ENCODE measurements at places on chromosomes 16 and 17.

- DNase-seq = no peak
These were observed 33.7 kb downstream of the HOXB1 start for GRCh38 chr17:48497103-48497502.

DNA sequence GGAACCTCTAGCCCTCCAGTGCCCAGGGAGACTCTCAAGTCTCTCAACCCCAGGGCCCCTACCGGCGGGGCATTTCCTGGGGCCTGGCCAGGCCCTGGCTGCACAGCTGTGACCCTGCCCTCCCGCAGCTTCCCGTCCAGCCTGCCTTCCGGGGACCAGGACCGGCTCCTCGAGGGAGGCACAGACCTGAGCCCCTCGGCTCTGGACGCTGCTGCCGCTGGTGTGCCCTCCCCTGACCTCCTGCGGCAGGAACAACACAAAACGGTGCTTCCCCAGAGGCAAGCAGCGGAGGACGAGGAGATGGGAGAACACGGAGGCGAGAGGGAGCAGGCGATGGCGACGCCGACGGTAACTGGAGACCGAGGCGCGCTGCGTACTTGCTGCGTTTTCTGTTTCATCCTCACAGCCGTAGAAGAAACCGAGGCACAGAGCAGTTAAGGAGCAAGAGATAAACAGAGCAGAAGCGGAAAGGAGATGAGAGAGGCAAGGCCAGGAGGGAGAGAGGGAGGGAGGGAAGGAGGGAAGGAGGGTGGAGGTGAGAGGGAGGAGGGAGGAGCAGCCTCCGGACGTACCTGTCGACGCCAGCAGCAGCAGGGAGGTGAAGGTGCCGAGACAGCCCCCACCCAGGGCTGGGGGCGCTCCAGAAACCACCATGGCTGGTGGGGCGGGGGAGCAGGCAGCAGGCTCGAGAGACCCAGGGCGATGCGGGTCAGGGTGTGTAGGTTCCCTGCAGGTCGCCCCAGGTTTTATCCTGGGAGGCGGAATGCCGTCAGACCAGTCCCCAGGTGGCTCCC is at the start of gene PRSS22:
TSS of gene PRSS22 (minus strand) at position 720 of the 794 bp plus-strand sequence. CDS start at position 654, 66 bp downstream.
- no peak for DNase-seq

DNA sequence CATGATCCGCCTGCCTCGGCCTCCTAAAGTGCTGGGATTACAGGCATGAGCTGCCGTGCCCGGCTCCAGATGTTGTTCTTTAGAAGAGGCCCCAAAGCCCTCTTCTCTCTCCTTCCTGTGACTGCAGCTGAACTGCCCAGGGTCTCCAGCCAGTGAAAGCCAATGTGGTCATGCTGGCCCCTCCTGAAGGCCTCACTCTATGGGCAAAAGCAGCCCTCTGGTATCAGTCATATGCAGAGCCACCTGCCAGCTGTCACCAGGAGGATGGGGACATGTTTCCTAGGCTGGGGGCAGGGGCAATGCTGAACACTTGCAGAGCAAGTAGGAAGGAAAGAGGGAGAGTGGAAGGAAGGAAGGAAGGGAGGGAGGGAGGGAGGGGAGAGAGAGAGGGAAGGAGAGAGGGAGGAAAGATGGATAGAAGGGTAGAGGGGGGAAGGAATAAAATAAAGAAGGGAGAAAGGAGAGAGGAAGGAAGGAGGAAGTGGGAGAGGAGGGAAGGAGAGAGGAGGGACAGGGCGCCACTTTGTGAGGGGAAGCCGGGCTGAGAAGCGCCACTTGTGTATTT is 36.0 kb downstream of the SOCS3 start:
- DNase-seq = no peak

GRCh38 chr16:53980675-53981074 is 276.7 kb downstream of the FTO start:
- DNase-seq = no peak

DNA sequence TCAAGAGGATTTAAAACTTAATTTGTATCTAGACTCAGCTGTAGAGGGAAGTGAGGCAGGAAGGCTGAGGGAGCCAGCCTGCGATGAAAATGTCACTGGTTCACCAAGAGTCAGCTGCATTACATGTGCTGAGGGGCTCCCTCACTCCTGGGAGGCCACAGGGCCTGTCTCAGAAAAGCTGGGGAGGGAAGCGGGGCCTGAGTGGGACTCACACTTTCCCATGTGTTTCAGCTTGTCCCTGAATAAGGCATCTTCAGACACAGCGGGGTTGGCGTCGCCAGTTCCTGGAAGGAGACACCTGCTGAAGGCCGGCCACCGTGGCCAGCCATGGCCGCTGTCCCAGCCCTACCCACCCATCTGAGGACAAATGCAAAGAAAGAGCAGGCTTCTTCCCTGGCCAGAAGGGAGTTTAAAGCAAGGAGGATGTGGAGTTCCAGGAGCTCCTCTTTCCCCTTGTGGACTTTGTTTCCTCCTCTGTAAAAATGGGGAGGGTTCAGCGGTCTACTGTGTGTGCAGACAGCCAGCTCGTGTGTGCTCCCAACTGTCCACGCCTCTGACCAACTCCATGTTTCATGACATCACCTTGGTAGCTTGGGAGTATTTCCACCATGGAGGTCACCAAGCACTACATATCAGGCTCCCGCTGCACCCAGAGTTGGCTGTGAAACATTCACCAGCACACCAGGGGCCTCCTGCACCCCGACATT is 19.2 kb upstream of the MRPS23 start:
- no peak for DNase-seq

DNA sequence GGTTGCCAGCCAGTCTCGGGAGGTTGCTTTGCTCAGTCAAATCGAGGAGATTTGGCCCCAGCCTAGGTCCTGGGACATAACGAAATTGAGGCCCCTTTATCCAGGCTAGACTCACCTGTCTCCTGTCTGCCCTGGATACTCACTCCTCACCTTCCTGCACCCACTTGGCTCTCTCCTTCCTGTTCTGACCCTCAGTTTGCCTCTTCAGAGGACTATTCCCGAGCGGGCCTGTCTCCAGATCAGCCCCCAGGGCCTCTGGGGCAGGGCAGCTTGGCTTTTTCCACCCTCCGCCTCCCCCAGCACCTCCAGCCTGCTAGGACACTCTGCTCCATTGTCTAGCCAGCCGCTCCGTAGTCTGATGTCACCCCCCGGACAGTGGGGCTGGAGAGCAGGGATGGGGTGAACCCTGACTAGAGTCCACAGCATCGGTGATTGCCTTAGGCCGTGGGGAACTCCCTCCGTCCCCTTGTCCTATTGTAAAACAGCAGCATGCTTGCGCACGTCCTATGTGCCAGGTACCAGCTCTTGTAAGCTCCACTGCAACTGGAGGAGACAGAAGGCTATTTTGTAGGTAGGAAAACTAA is 8.8 kb downstream of the WFIKKN2 start:
- DNase-seq = peak; percentile 73

DNA sequence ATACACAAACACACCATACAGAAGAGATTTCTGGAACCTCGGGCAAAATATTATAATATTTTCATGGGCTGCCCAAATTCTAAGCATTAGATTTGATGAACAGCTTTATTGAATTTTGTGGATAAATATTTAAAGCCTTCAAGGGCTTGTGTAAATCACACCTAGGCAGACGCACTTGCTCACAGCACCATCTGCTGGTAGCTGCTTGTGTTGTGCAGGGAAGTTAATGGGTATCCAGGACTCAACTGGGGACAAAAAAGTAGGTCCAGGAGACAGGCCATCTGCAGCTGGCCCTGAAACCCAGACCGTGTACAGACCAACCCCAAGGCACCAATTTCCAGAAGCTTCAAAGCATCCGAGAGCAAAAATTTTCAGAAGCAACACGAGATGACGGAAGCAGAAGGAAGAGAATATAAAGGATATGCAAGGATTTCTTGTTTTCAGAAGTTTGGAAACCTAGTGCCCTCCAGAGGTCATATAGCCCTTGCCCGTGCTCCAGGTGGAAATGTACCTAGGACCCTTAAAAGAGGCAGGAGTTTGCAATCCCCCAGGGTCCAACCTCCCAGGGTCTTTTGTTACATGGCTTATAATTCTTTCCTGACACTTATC is 140.0 kb downstream of the CHD9NB start:
- no peak for DNase-seq

- no peak for DNase-seq
These were observed 16.6 kb downstream of the COPRS start for GRCh38 chr17:31842195-31843069.

DNA sequence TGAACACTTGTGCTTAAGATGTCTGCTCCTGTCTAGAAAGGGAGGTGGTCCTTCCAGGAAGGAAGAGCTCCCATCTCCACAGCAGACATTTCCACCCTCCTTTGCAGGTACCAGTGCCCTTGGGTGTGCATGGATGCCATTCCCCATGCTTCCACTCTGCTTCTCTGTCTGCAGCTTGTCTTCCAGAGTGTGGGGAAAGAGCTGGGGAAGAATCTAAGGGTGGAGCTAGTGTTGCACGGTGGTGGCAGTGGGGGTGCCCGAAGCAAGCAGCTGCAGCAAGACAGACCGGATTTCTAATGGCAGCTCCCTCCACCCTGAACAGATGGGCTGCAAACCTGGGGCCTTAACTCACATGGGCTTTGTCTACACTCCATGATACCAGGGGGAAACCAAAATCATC is 22.6 kb upstream of the HOXB13 start:
- no peak for DNase-seq

GRCh38 chr16:81567987-81568748 is 123.6 kb downstream of the CMIP start:
- DNase-seq = no peak

- no peak for DNase-seq
These were observed 45.6 kb downstream of the MAF start for GRCh38 chr16:79554912-79555311.

- DNase-seq = no peak
These were observed 137.6 kb upstream of the RCVRN start for GRCh38 chr17:10042589-10043244.

GRCh38 chr17:11627301-11627940 is 29.2 kb downstream of the DNAH9 start:
- no peak for DNase-seq

GRCh38 chr17:41190328-41190727 is 641 bp downstream of the KRTAP9-1 start:
- DNase-seq = no peak

- DNase-seq = no peak
These were observed 9.5 kb upstream of the ADAM11 start for GRCh38 chr17:44749076-44749979.

DNA sequence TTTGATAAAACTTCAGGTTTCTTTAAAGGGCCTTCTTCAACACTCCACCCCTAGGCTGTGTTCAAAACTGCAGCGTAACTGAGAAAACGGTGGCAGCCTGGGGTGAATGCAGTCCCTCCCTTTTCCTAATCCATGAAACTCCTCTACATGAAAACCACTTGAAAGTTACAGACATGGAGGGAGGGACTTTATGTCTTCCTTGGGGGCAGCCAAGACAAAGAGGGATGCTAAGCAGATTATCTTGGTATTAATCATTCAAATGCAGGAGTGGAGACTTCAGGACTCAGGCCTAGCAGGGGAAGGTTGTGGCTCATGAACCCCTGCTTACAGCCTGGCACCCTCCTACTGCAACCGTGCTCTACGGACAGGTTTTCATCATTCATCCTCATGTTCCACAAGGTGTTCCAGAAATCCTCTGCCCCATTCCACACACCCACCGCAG is 46.8 kb downstream of the RNF112 start:
- no peak for DNase-seq

GRCh38 chr16:85042606-85043005 is 15.0 kb downstream of the KIAA0513 start:
- no peak for DNase-seq

GRCh38 chr17:74512036-74512435 is 19.2 kb downstream of the CD300LB start:
- DNase-seq = no peak

All from chondrocyte (in vitro differentiated cells).